ENCODE measurements at places on chromosomes 6 and 20.

GRCh38 chr6:169938731-169939130, 187.3 kb downstream of the ERMARD start:
- no peak for DNase-seq

- no peak for DNase-seq
These were observed 27.7 kb downstream of the HIVEP1 start for GRCh38 chr6:12039540-12040459.

- no peak for DNase-seq
These were observed 87.8 kb upstream of the SIRPA start for GRCh38 chr20:1807394-1807793.

DNA sequence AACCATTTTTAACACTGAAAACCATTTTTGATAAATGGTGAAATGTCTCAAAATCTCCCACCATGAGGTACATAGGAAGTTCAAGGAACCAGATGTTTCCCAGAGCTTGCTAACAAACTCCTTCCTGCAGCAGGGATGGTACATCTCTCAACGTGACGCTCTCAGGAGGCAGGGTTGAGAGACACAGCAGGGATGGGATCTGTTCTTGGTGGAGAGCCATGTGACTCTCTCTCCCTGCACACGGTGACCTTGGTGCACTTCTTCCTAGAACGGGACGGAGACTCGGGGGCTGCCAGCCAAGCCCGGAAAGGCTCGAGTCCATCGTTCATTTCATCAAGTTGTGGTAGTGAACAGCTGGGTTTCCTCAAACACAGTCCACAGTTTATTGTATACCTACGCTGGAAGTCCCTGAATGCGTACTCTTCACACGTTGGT, 94.2 kb downstream of the FAM50B start:
- no peak for DNase-seq

DNA sequence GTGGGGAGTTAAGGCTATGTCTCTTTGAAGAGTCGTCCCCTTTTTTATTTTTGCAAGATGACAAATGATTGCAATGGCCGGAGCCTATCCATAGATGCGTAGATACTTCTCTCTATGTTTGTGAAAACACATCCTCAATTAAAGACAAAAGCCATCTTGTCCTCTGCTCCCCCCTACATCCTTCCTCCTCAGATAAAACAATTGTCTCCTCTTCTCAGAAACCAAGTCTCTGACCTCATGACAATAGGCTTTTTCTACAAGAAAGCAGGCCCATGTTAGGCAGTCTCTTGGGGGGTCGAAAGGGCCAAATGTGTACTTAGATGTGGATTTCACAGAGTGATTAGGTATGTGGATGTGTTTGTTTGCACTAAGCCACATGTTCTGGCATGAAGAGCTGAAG, 51.1 kb upstream of the SSTR4 start:
- DNase-seq: no peak

GRCh38 chr6:30887901-30888815, 3.8 kb downstream of the DDR1 start:
- DNase-seq: no peak

Data from effector memory CD4-positive, alpha-beta T cell (primary cell).